ENCODE measurements at places on chromosomes 5 and 9.

DNA sequence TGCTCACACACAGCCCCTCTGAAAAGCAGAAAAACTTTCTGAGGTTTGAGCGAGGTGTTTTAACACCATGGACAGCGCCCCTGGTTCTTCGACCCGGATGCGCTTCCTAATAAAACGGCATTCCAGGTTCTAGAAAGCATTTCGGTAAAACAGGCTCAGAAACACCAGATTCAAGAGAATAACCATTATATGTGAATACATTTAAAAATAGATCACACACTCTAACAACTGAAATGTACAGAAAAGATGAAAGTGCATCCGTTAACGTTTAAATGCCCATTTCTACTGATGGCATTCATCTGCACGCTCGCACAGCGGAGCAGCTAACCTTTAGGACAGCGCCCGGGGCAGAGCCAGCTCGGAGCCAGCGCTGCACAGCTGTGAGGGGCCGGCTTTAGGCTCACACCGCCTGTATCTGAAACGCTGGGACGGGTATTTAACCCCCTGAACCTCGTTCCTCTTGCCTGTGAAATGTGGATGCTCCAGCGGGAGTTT, 26.3 kb upstream of the TENT4A start:
- H3K36me3 ChIP-seq = no peaks in the 10 kb centered on the region
- H3K27me3 ChIP-seq = no peaks in the 10 kb centered on the region
- peak; percentile 66 for DNase-seq
- H3K27ac ChIP-seq = no peak overlapping the region
- H3K4me3 ChIP-seq = peak overlapping the region; percentile 37

DNA sequence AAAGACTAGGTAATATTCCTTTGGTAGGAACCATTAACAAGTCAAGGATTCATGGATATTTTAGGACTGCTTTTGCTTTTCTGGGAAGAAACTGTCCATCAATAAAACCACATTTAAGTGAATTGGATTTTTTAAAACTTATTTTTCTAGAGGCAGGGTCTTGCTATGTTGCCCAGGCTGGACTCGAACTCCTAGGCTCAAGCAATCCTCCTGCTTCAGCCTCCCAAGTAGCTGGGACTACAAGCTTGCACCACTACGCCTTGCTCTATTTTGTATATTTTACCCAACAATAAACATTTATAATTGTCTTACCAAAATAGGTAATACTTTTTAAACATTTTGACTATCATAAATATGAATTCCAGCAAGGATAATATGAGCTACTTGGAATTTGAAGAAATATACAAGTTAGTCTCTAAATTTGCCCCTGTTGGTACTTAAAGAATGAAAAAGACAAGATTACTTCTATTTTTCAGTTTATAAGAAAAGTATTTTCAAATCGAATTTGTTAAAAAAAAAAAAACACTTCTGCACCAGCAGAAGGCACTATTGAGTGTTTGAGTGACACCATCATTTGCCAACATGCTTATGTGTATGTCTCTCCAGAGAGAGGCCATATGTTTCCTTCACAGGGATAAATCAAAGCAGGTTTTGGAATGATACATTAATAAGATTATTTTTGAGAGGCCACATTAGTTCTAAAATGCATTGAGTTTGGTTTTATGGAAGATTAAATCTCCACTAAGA, 60.0 kb upstream of the CARTPT start:
- H3K27ac ChIP-seq = no peak overlapping the region
- no peak overlapping the region for H3K4me3 ChIP-seq
- no peak for DNase-seq
- H3K36me3 ChIP-seq = peaks cover 10% of the 10 kb centered on the region

- H3K4me1 ChIP-seq = no peaks in the 10 kb centered on the region
- H3K4me3 ChIP-seq = no peak overlapping the region
- H3K27ac ChIP-seq = no peak overlapping the region
These were observed 368.9 kb downstream of the CDH9 start for GRCh38 chr5:26669523-26669922.

DNA sequence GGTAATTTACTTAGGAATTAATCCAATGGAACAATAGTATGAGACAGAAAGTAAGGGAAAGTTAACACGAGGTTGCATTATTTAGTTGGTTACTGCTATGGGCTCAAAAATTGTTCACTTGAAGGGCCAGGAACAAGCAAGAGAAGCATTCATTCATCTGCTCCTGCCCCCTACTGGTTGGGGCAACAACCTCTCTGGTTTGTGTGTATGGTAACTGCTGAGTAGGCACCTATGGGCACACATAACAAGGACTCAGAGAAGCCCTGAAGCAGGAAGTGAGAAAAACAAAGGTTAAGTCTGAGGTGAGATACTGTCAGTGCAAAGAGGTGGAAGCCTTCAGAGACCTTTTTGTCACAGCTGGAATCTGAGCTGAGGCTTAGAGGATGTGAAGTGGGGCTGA, 34.4 kb upstream of the RANBP6 start:
- peaks cover 1% of the 10 kb centered on the region for H3K27me3 ChIP-seq
- peaks cover 4% of the 10 kb centered on the region for H3K4me1 ChIP-seq
- no peaks in the 10 kb centered on the region for H3K36me3 ChIP-seq
- no peak for DNase-seq

- H3K27ac ChIP-seq = no peak overlapping the region
- H3K27me3 ChIP-seq = no peaks in the 10 kb centered on the region
- peaks cover 10% of the 10 kb centered on the region for H3K4me1 ChIP-seq
These were observed 51.8 kb upstream of the APC start for GRCh38 chr5:112685931-112686330.

GRCh38 chr5:119435436-119436132, 16.7 kb upstream of the HSD17B4 start:
- H3K4me3 ChIP-seq = no peak overlapping the region
- H3K27me3 ChIP-seq = peaks cover 1% of the 10 kb centered on the region
- H3K36me3 ChIP-seq = peaks cover 5% of the 10 kb centered on the region

- H3K27me3 ChIP-seq = peaks cover 3% of the 10 kb centered on the region
- no peak overlapping the region for H3K27ac ChIP-seq
- H3K4me3 ChIP-seq = no peak overlapping the region
- H3K36me3 ChIP-seq = peaks cover 31% of the 10 kb centered on the region
- no peaks in the 10 kb centered on the region for H3K4me1 ChIP-seq
- DNase-seq = no peak
These were observed 204.5 kb downstream of the DENND1A start for GRCh38 chr9:123725389-123725788.

- peaks cover 3% of the 10 kb centered on the region for H3K4me1 ChIP-seq
- H3K27me3 ChIP-seq = peaks cover 11% of the 10 kb centered on the region
- no peak overlapping the region for H3K27ac ChIP-seq
- peaks cover 10% of the 10 kb centered on the region for H3K36me3 ChIP-seq
- DNase-seq = no peak
- H3K4me3 ChIP-seq = no peak overlapping the region
These were observed 71.5 kb downstream of the NEK6 start for GRCh38 chr9:124329206-124329792.

GRCh38 chr5:125912028-125912427, 511.2 kb upstream of the GRAMD2B start:
- no peak overlapping the region for H3K4me3 ChIP-seq
- no peaks in the 10 kb centered on the region for H3K36me3 ChIP-seq
- no peaks in the 10 kb centered on the region for H3K4me1 ChIP-seq
- no peaks in the 10 kb centered on the region for H3K27me3 ChIP-seq
- no peak overlapping the region for H3K27ac ChIP-seq

DNA sequence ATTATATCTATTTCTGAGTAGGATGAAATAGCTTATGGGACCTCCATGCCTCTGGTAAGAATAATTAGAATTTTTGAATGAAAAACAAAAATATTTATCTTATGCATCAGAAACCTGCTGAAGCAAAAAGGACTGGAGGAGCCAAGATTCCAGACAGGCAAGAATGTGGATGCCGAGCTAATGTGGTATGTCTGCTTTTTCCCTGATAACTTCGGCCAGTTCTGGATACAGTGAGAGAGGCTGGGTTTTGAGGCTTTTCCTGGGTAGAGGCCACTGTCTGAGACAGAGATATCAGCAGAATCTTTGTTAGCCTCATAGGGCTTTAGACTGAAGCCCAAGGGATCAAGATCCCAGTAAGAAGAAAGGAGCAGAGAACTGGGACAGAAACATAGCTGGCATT, 5.2 kb upstream of the CTNND2 start:
- no peak overlapping the region for H3K27ac ChIP-seq
- peaks cover 7% of the 10 kb centered on the region for H3K27me3 ChIP-seq
- peaks cover 3% of the 10 kb centered on the region for H3K4me1 ChIP-seq
- no peaks in the 10 kb centered on the region for H3K36me3 ChIP-seq
- H3K4me3 ChIP-seq = no peak overlapping the region

DNA sequence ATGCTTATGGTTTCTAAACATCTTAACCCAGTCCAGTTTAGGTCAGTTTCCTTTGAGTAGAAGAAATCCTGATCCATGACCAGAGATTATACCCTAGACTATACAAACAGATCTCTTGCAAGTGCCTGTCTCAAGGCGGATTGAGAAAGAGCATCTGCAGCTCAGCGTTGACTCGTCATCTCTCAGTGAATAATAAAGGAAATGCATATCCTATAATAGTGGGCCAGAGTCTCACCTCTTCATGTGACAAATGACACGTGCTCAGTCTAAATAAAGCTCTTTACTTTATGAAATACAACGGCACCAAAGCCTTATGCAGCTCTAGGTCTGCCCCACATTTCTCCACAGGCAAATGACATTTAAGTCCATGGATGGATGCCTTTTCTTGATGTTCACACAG, 179.4 kb upstream of the NR3C1 start:
- H3K4me1 ChIP-seq = peaks cover 5% of the 10 kb centered on the region
- H3K27ac ChIP-seq = no peak overlapping the region
- H3K36me3 ChIP-seq = no peaks in the 10 kb centered on the region
- no peak overlapping the region for H3K4me3 ChIP-seq

DNA sequence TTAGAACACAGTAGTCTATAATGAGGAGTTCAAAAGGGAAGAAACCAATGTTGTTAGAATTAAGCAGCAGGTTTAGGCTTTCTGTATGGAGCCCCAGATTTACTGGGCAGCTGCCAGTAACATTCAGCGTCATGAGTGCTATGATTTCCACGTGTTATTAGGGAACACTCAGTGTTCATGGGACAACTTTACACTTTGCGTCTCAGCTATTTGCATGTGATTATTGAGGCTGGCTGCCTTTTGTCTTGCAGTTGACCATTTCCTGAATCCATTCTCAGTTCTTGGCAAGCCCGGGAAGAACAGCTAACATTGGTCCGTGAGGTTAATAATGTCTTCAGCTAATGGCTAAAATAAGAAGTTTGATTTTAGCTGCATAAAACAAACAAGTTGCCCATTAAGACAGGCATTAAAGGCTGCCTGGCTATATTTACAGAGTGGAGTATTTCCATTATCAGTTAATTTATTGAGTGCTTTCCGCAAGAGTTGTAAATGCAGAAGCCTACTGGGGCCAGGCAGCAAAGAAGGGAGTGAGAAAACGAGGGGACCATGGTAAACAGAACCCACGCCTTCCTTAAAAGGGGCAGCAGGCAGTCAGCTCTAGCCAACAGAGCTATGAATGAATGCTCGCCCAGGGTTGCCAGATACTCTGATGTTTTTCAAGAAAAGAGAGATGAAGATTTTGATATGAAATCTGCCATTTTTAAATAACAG, 120.9 kb downstream of the PIP5K1B start:
- H3K4me3 ChIP-seq = no peak overlapping the region
- H3K27me3 ChIP-seq = no peaks in the 10 kb centered on the region
- no peak overlapping the region for H3K27ac ChIP-seq
- no peak for DNase-seq
- H3K36me3 ChIP-seq = no peaks in the 10 kb centered on the region
- peaks cover 16% of the 10 kb centered on the region for H3K4me1 ChIP-seq

- peak overlapping the region; percentile 97 for H3K27ac ChIP-seq
- peaks cover 11% of the 10 kb centered on the region for H3K36me3 ChIP-seq
- H3K4me3 ChIP-seq = peak overlapping the region; percentile 93
- no peak for DNase-seq
These were observed 412 bp downstream of the RIOK2 start for GRCh38 chr5:97182571-97183099.
